ENCODE measurements at places on chromosomes 6 and 20.

GRCh38 chr6:131803007-131803769, 4.6 kb upstream of the ENPP1 start:
- DNase-seq = no peak

DNA sequence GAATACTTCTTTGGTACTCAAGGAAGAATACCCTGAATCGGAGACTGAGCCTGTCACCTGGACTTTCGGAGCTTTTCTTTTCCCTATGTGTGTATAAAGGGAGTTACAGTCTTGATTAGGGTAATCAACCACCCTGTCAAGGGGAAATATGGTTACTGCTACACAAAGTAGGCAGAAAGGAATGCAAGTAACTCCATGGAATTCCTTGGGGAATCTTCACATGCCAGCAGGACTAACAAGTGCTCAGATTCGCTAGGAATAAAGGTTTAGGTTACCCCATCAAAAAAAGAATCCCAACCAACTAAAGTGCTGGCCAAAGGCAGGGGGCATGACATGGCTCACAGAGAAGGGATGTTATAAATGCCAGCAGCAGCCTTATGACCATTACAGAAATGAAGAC, 10.4 kb downstream of the KCNS1 start:
- no peak for DNase-seq

DNA sequence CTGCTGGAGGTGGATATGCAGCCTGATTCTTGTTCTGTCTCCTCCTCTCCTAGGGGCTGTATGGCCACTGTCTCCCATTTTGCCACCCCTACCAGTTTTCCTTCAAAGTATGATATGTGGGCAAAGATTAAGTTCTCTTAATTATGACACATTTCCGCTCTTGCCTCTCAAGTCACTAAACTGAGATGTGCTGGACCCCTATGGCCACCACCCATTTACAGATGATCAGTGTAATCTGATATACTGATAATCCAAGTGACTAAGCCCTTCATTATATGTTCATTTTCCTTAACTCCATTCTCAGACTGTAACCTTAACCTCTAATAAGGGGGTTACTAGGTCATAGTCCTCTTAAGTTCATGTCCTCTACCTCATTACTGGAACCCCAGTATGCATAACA, 711 bp upstream of the C20orf141 start:
- no peak for DNase-seq

DNA sequence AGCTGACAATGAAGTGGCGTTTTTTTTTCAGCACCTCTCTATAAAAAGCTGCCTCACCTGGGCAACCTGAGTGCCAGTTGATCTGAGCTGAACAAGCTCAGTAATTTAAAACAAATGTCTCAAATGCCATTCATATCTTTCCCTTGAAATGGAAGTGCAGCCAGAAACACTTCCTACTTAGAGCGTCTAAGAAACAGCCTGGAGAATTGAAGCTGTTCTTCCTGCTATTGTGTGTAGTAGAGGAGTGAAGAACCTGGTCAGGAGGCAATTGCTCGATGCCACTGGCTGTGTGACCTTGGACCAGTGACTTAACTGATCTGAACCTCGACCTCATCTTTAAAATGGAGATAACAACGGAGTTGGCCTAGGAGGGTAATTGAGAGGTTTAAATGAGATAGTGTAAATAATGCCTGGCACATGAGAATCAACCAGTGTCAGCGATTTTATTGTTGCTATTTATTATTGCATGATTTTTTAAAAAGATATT, 95.4 kb upstream of the FOXQ1 start:
- no peak for DNase-seq

DNA sequence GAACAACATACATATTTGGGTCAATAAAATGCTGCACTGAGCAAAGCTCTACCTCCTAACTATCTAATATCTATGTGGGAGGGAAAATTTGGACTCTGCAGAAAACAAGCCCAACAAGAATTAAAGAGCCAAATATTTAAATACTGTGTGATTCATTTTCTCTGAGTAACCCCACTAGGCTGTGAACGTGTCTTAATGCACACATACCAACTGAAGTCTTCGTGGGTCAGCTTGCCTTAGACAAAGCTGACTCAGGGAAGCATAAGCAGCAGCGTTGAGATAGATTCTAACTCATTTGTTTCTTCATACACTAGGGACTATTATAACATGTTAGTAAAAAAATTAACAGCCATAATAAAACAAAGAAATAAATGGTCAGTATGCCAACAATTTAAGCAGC, 114.3 kb downstream of the GJA1 start:
- DNase-seq = no peak

- no peak for DNase-seq
These were observed 36.0 kb upstream of the MTRF1L start for GRCh38 chr6:153038378-153039057.

GRCh38 chr20:21698494-21699215, 6.8 kb upstream of the PAX1 start:
- DNase-seq = no peak

- DNase-seq = no peak
These were observed 154.6 kb downstream of the KIF16B start for GRCh38 chr20:16418616-16419015.

- DNase-seq = no peak
These were observed 33.9 kb downstream of the CCN2 start for GRCh38 chr6:131917318-131917717.

Data from endothelial cell (in vitro differentiated cells).